ENCODE measurements at places on chromosomes 11 and 22.

DNA sequence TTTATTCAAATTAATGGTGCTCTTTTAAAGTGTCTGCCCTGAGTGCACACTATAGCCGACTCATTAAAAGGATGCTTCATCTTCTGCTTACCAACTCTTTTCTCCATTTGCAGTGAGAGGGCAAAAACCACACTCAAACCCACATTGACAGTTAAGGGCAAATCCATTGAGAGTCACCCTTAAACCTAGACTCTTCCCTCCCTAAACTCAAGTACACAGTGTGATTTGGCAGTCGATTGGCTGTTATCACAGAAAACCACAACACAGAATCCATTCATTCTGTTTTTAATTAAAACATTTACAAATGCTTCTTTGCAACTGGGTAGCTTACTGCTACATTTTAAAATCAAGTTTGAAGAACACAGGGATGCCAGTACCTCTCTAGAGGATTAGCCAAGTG lies 120.0 kb downstream of the CADM1 start:
- no peak for DNase-seq

- DNase-seq, result no peak
Measured at GRCh38 chr11:47345890-47346563, 6.5 kb downstream of the MYBPC3 start.

- DNase-seq, result no peak
Measured at GRCh38 chr11:34509336-34509876, 4.2 kb downstream of the ELF5 start.

DNA sequence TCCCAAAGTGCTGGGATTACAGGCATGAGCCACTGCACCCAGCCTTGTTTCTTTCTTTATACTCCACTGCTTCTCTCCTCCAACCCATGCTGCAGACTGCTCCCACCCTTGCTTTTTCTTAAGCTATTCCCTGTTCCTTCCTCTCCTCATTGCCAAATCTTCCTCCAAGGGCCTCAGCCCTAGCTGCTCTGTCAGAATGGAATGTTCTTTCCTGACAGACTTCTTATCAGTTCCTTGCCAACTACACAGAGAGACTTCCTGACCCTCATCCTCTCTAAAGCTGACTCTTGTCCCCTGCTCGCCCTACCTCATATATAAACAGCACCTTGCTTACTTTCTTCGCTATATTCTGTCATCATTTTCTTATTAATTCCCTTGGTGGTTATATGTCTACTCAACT lies 16.9 kb upstream of the PIK3C2A start:
- DNase-seq, result no peak

- no peak for DNase-seq
Measured at GRCh38 chr22:40976866-40977700, 25.9 kb downstream of the RBX1 start.

DNA sequence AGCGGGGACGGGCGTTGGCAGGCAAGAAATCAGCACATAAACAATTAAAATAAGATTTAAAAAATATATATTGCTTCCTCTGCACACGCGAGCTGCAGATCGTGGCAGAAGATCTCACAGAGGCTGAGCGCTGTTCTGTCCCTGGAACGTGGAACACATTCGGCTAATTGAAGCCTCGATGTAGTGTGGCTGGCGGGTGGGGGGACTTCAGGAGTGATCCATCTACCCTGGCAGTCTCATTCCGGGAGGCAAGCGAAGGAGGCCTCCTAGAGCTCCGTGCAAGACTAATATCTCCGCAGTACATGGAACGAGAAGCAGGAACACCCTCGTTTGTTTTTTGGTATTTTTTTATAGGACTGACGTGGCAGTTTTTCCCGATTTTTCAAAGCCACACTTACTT lies 402.4 kb downstream of the MN1 start:
- no peak for DNase-seq

- DNase-seq, result no peak
Measured at GRCh38 chr11:80944758-80945157, 1503.9 kb upstream of the TENM4 start.

- DNase-seq, result no peak
Measured at GRCh38 chr11:23310276-23310675, 450.0 kb upstream of the CCDC179 start.

DNA sequence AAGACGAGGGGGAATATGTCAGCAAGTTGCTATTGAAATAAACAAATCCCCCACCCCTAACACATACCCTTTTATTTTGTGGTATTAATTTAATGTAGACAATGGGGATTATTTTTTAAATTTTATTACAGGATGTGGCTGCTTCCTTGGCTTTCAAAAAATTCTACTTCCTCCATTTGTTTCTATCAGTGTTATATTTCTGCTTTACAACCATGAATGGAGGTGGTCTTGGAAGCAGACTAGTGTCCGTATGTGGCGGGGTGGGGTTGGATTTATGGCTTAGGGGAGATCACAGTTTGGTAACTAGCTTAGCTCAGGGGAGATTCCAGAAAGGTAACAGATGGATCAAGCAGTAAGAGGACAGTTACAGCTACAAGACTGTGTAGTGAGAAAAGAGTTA lies 39.3 kb upstream of the PICALM start:
- peak; percentile 26 for DNase-seq

DNA sequence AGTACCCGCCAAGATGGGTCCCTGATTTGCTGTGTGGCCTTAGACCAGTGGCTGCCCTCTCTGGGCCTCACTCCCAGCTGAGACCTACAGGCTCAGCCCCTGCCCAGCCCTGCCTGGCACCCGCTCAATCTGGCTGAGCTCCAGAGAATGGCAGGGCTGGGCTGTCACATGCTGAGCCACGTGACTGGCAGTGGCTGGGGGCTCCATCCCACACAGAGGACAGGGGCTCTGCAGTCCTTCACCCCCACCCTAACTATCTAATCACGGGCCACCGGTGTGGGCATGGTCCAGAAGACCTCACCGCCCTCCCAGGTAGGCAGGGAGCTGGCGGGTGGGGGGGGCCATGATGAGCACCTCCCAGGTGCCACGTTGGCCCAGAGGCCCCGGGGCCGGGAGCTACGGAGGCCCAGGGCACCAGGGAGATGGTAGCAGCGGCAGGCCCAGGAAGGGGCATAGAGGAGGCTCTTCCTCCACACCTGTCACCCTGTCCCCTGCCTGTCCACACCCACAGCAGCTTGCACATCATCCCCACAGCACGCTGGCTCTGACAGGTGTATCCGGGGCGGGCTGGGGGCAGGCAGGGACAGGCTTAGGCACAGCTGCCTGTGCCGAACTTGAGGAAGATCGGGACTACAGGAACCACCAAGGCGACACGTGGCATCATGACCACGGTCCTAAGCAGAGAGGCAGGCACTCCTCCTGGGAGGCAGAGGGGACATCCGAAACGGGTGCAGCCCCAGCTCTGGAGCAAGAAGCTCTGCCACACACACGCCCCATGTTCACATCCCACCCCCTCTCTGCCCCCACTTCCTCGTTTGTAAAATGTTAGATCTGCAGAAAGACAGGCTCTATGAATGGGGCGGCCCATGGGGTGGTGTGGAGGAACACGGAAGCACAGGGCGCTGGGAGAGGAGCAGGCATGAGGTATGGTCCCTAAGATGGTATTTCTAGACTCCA lies 1.5 kb upstream of the ALDH3B1 start:
- no peak for DNase-seq

Measured in NCI-H524 treated with DMSO at 0.1 percent for 48 hours (cell line).